ENCODE measurements at places on chromosomes 2 and 18.

GRCh38 chr2:219016721-219017120 is 23.5 kb upstream of the CRYBA2 start:
- no peak for DNase-seq

GRCh38 chr2:101794141-101794540 is 96.6 kb downstream of the MAP4K4 start:
- DNase-seq, result no peak

DNA sequence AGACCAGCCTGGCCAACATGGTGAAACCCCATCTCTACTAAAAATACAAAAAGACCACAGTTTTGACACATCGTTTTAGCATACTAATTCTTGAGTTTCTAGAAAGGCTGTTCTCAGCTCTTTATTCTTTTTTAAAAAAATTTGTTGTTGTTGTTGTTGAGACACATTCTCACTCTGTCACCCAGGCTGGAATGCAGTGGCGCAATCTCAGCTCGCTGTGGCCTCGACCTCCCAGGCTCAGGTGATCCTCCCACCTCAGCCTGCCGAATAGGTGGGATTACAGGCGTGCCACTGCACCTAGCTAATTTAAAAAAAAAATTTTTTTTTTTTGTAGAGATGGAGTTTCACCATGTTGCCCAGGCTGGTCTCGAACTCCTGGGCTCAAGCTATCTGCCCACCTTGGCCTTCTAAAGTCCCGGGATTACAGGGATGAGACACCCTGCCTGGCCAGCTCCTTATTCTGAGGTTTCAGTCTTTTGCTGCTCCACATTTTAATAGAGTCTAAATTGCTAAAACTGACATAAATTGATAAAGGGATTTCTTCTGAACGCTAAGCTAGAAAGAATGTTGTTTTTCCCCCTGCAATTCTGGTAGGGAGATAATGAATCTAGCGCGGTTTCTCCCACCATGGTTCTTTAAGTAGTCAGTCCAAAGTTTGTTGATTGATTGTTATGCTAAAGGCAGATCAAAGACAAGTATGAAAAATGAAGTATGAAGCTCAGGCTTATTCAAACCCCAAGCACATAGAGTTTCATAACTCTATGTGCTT is 32.6 kb upstream of the CABLES1 start:
- DNase-seq, result no peak

DNA sequence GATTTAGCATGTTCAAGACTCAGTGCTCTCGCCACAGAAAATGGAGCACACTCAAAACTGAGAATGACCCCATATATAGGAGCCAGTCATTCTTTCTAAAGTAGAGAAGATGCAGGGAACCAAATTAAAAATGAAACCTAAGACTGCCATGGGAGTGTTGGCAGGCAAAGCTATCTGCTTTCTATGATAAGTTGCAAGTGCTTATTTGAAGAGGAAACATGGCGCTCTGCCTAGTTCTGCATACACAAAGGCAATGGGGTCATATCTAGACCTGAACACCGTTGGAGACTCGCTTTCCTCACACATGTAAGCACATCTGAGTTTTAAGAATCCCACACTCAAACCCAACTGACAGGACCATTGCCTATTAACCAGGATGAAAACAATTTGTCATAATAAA is 292.5 kb downstream of the ALK start:
- no peak for DNase-seq

DNA sequence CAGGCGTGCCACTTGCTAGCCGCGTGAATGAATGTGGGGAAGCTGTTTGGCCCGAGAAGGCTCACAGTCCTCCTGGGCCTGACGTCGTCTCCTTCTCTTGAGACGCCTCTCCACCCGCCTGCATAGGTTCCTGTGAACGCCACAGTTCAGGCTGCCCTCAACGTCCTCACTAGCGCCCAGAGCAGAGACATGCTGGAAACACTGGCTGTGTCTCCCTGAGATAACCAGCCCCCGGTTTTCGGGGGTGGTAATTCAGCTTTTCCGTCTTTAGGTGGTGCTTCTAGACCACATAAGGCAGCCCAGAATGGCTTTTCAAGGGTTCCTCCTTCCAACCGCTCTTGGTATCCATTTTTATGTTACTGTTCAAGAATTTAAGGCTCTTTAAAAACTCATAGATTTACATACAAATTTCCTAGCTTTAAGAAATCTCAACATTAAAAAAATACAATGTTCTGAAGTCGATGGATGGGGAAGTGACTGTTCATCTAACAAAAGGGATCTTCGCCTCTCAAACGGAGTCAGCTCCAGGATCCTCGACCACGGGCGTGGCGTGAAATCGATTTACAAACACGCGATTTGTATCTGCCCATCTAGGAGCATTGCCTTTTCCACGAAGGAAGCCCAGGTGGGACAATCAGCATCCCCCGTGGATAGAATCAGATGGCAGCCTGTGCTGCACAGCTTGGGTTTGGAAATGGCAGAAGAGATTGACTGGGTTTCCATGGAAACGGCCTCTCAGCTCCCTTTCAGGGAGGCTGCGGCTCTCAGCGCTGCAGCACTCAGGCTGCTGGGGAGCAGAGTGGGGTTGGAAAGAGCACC is 110.6 kb upstream of the PXDN start:
- DNase-seq, result peak; percentile 46

GRCh38 chr2:204355688-204356087 is 189.6 kb upstream of the PARD3B start:
- DNase-seq, result no peak

DNA sequence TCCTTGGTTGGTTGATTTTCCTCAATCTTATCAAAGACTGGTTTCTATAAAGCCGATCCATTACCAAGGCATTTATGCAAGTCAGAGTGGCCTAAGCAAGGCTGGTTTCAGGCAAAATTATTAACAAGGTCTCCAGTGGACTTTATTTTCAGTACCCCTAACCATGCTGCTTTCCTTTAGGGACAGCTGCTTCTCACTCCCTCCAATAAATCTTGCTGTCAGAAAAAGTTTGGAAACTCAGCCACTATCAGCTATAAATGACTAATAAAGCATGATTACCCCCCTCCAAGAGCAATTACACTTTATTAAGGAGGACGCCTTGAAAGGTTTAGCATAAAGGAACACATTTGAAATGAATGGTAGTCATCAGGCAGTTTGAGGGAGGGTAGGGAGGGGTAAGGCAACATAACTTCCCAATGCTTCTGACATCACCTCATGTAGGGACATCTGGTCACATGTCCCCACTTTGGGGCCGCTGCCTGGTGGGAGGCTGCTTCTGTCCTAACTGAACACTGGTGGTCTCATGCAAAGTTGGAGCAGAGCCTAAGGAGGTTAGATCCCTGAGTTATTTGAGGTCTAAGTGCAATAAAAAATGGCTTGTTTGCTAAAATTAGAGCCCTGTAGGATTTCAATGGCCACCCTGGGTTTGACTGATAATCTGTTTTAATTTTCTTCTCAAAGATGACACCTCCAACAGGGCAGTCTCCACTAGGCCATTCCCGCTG is 58.0 kb upstream of the TMEM178A start:
- no peak for DNase-seq

DNA sequence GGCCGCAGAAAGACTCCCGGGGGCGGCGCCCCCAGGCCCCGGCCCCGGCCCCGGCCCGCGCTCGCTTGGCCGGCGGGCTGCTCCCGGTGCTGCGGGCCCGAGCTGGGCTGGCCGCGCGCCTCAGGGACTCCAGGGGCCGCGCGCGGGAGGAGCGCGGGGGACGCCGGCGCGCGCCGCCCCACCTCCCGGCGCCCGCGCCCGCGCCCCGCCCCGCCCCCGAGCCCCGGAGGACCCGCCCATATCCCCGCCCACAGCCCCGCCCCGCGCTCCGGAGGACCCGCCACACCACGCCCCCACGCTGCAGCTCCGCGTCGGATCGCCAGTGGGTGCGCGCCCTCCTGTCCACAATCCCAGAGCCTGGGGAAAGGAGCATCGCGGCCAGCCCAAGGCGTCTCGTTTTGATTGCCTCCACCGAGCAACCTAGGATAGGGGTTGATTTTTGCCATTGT is at the start of gene PARD6G:
PARD6G (minus strand) TSS at position 122 of the 449 bp plus-strand sequence. CDS start 166 bp downstream, outside the sequence.
- no peak for DNase-seq

DNA sequence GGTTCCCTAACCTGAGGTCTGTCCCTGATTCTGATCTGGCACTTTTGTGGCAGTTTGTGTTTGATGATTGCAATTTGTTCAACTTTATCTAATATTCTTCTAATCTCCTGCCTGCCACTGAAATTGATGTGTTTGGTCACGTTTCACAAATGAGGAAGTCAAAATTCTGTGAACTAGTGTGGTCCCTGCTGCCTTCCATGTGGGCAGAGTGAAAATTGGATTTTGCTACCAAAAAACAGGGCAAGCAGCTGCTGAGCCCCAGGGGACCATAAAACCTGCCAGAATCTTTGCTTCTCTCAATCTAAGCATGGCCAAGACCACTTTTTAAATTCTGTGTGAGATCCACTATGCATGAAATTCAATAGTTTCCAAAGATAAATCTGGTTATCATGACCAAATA is 195.5 kb upstream of the CYRIA start:
- DNase-seq, result no peak

Measured in Karpas-422 (cell line).